Activated CD8-positive, alpha-beta memory T cell treated with anti-CD3 and anti-CD28 coated beads for 1 hour (primary cell): ENCODE measurements at places on chromosomes 11 and 22.

DNA sequence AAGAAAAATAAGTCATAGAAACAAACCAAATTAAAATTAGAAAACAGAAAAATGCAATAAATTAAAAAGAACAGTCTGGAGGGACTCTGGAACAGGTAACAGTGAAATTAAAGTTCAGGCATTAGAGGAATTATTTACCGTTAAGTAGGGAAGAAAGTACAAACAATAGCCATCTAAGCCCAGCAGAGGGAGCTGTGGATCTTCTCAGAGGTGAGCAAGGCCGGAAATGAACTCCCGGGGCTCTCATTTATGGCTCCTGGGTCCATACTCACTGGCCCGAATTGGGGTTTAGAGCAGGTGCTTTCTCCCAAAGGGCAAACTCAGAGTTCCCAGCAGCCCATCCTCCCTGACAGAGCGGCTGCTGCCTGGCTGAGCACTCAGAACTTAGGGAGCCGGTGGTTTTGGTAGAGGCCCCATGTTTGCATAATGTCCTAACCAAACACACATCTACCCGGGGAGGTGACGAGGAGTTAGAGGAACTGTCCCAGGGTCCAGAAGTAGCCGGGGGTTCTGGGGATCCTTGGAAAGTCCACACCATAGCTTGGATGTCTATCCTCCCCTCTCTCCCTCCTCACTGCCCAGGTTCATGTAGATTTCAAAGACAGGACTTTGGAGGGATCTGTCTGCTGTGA is 87.8 kb upstream of the VPREB1 start:
- peak; percentile 6 for DNase-seq

- DNase-seq: no peak
Observed at GRCh38 chr11:2929531-2929949, 320 bp upstream of the PHLDA2 start.

DNA sequence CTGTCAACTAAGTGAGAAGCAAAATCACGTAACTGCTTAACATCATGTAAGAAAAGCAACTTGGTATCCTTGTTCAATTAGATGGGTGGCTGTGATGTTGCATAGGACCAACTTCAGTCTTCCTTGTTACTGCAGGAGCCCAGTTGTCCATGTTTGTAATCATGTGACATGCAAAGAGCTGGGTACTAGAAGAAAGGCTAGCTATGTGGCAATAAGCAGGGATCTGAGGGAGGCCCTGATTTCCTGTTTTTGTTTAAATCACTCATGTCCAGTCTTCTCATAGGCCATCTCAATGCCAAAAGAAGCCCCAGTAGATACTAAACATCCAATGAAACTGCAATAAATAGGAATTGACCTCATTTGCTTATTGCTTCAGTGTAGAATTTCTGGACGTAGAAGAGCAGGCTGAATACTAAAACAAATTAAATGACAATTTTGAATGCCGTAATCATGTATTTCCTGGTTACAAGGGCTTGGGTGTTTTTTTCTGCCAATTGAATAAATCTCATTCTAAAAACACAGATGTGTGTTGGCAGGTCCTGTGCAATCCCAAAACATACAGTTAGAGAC is 140.8 kb upstream of the ARHGAP20 start:
- DNase-seq: no peak

- no peak for DNase-seq
Observed at GRCh38 chr22:42366806-42367581, 65.2 kb downstream of the NFAM1 start.

GRCh38 chr11:102306817-102307726 is 10.2 kb upstream of the BIRC3 start:
- DNase-seq: no peak

GRCh38 chr11:8691601-8692000 is 9.0 kb downstream of the RPL27A start:
- no peak for DNase-seq

- no peak for DNase-seq
Observed at GRCh38 chr11:61076506-61077304, 25.6 kb upstream of the CD5 start.

GRCh38 chr11:35683728-35684339 is 21.3 kb downstream of the TRIM44 start:
- DNase-seq: no peak

DNA sequence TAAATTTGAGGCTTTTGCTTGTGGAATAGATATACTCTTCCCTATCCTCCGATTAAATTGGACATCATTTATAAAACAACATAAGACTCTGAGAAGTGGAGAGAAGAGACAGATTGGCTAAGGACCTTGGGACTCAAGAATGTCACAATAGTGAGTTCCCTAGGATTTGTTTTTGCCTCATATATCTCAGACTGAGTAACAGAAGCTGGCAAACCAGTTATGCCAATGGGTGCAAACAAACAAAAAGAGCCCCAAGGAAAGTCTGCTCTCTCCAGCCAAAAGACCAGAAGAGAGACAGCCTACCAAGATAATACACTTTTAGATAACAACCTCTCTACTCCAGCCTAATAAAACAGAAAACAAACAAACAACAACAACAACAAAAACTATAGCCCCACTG is 28.9 kb downstream of the DEUP1 start:
- DNase-seq: no peak

DNA sequence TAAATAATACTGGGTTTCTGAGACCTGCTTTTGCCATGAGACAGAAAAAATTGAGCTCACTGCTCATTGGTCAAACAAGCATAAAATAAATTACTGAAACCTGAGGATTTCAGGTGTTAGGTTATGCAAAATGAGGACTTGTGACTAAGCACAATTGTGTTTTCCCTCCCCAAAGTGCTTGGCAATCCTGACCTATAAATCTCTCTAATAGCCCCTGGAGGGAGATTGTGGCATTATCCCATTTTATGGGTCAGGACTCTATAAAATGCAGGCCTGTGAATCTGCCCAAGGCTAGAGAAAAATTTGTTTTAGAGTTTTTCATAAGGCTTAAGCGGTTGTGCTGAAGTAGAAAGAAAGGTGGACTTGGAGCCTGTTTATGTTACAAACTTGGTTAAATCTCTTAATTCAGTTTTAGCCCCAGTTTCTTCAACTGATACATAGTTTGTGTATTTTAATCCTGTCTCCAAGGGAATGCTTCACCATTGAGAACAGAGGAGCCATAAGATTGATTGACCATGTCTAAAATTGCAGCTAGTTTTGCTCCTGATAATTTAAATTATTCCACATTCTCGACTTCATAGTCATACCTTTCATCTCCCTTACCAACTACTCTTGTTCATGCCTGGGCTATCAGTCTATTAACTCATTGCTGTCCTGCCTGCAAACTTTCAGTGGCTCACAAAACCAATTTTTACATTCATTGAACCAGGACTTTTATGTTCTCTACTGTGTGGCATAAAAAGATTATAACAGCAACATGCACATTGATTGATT is 63.6 kb upstream of the LRRC4C start:
- no peak for DNase-seq

- DNase-seq: no peak
Observed at GRCh38 chr11:116851626-116852025, 14.2 kb upstream of the APOA1 start.

GRCh38 chr11:35946766-35947165 is 2.9 kb downstream of the LDLRAD3 start:
- DNase-seq: no peak

DNA sequence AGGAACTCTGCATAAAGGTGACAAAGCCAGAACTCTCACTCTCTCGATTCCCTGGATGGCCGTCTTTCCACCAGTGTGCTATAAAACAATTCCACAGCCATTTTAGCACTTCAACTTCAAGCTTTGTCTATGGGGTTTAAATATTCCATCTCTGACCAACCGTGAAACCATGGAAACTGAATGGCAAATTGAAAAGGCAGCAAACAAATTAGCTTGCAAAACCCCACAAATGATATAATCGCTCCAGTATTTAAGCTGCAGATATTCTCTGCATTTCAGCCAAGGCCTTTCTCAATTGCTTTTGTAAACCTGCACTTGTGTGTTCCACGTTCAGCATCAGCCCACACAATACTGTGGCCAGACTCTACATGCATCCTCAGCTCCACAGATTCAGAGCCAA is 131.7 kb upstream of the ISX start:
- DNase-seq: no peak

DNA sequence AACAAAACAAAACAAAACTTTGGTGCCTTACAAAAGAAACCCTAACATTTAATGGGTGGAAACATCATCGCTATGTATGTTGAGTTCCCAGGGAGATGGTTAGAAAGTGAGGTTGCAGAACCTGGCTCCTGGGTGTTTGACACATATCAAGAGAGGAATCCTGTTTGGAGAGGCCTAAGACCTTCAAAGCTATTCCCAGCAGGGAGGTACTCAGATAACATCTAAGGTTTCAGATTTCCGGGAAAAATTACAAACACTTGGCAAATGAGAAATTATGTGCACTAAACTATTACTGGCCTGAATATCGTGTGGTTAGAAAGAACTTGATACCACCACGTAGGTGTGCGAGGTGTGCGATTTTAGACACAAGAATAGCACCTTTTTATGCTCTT is 18.5 kb downstream of the TRIM5 start:
- DNase-seq: no peak

- no peak for DNase-seq
Observed at GRCh38 chr22:44412136-44412731, 85.8 kb downstream of the RTL6 start.

DNA sequence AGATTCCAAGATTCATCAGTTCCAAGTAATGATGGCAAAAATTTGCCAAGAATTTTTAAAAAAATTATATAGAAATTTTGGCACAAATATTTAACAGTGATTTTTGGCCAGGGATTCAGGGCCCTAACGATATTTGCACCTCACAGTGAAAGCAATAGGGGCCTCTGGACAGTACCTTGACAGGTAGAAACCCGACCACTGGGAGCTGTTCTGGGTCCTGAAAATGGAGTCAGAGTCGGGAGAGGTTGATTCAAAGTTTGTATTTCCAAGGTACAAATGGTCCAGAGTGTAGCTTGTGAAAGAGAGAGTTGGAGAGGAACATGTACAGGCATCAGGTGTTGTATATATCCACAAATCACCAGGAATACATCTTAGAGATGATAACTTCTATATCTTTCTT is 41.6 kb downstream of the MRGPRX2 start:
- no peak for DNase-seq

- DNase-seq: no peak
Observed at GRCh38 chr11:95516786-95517185, 272.8 kb downstream of the FAM76B start.

DNA sequence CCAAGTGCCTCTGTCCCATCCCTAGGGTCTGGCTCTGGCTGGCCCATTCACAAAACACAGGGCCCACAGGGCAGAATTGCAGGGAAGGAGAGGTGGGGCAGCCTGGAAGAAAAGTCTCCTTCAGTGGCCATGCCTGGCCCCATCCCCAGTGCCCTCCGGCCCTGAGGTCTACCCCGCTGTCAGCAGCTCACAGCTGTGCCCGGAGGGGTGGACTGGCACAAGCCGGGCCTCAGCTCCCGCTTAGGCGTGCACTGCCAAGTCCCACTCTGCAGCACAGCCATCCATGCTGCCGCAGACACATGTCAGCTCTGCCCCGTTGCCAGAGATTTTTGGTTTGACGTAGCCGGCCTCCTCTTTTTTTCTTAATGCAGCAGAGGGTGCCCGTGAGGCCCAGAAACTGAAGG is 3.9 kb upstream of the SCN2B start:
- DNase-seq: no peak

DNA sequence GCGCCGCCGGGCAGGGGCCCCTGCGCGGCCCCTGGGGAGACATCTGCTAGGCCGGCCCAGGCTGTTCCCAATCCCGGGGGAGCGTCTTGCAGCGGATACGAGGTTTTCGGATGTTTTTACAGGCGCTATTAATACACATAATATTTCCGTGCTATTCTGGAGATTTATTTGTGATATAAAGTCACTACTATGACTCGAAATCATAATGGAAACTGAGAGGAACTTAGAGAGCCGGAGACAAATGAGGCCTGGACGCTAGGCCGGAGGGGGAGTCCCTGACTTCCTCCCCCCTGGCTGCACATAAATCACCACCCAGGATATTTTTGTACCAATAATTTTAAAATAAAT is 91.7 kb upstream of the ANO1 start:
- DNase-seq: no peak

- DNase-seq: no peak
Observed at GRCh38 chr11:131693756-131694155, 323.3 kb downstream of the NTM start.

DNA sequence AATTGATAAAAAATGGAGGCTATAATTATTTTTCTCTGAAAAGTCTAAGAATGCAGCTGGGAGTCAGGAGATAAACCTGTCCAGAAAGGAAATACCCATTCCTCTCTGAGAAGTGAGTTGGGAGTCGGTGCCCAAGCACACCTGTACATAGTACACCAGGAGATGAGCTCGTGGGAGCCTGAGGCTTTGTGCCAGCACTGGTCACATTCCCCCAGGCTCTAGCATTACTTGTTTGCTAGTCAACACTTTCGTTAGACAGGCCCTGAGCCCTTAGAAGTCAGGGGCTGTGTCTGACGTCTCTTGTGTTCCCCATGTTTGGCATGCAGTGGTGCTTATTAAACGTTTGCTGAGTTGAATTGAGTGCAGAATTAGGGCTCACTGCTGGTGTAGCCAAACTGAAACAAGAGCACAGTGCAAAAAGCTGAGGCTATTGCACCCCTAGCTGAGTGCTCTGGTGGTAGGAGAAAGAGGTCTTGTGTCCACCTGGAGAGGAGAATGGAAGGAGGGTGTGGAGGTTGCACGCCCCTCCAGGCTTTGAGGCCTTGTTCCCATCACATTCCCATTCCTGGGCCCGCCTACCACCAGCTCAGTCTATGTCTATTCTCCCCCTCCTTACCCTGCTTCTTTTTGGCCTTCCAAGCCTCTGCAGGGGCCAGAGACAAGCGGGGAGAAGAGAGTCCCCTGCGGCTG is 6.8 kb downstream of the ROBO4 start:
- no peak for DNase-seq

DNA sequence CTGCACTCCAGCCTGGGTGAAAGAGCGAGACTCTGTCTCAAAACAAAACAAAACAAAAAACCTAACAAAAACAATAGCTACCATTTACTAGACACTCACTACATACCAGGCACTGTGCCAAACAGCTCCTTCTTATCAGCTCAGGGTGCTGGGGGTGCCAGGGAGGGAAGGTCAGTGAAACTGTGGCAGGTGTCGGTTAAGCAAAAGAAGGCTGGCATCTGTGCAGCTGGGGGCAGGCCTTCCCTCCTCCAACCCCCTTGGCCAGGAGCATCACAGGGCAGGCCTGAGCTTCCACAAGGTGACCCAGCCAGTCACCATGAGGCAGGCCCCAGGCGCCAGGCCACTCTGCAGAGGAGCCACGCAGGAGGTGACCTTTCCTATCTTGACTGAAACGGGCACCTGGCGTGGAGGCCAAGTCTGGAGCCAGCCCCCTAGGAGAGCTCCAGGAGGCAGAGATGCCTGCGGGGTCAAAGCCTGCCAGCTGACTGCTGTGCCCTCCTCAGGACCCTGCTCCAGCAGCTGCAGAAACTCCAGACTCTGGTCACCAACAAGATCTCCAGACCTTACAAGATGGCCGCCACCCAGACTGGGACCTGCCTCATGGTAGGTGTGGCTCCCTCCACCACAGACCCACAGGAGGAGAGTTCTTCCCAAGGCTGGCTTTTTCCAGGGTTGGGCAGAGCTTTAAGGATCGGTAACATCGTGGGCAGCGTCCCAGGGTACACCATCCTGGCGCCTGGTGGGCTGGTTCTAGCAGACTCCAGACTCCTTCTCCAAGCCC is 31.3 kb upstream of the DGKZ start:
- DNase-seq: no peak

GRCh38 chr22:41094041-41094593 is 1.7 kb downstream of the EP300 start:
- DNase-seq: no peak
